Aorta (tissue), 5 donors: ENCODE measurements at places on chromosomes 6 and 20. TPM values are rescaled to one million over a fixed set of nuclear protein-coding genes. Genes with fewer than 3 reads are reported as not detected.

The MUCL3 gene
- total RNA-seq, result not detected

The TAP2 gene
- 48.1 TPM for total RNA-seq

The SLC22A16 gene
- 0.55 TPM for total RNA-seq

The KLC4 gene
- total RNA-seq, result 20.1 TPM

The PNLDC1 gene
- total RNA-seq, result not detected

The ID1 gene
- 170 TPM for total RNA-seq

The MICAL1 gene
- 60.8 TPM for total RNA-seq

The ZSWIM1 gene
- total RNA-seq, result 5.3 TPM

The ARMH2 gene
- not detected for total RNA-seq

The SCUBE3 gene
- 63.6 TPM for total RNA-seq

The RBM24 gene
- total RNA-seq, result 2.5 TPM

The PACSIN1 gene
- total RNA-seq, result 0.10 TPM

The B3GALT4 gene
- total RNA-seq, result 12.7 TPM

The CNBD2 gene
- 2.5 TPM for total RNA-seq

The CYP24A1 gene
- total RNA-seq, result not detected

The SYCP2L gene
- total RNA-seq, result 1.3 TPM

The COL10A1 gene
- 0.99 TPM for total RNA-seq

The OR12D3 gene
- not detected for total RNA-seq

The MYCT1 gene
- 11.9 TPM for total RNA-seq

The ZCCHC3 gene
- 12.9 TPM for total RNA-seq

The PGC gene
- 0.33 TPM for total RNA-seq

The PPP1R3G gene
- 5.3 TPM for total RNA-seq

The FAXC gene
- 4.4 TPM for total RNA-seq

The TRIM15 gene
- not detected for total RNA-seq

The TSBP1 gene
- not detected for total RNA-seq

The METTL24 gene
- 14.3 TPM for total RNA-seq

The OPRL1 gene
- total RNA-seq, result 0.78 TPM

The BANF2 gene
- total RNA-seq, result not detected

The CLIC1 gene
- total RNA-seq, result 322 TPM

The CDSN gene
- total RNA-seq, result not detected

The PPP1R14C gene
- total RNA-seq, result 0.18 TPM

The VARS1 gene
- total RNA-seq, result 49.6 TPM

The IPCEF1 gene
- total RNA-seq, result 4.7 TPM

The RNGTT gene
- 12.8 TPM for total RNA-seq

The NR2E1 gene
- not detected for total RNA-seq
